ENCODE measurements at places on chromosomes 11 and 22.

- DNase-seq, result peak; percentile 24
Observed at GRCh38 chr11:96314326-96315020, 28.5 kb downstream of the MAML2 start.

GRCh38 chr11:18050848-18051247 is 4.8 kb upstream of the TPH1 start:
- no peak for DNase-seq

GRCh38 chr11:363948-364761 is 5.1 kb upstream of the B4GALNT4 start:
- DNase-seq, result no peak

GRCh38 chr11:62555464-62556107 is 9.0 kb upstream of the AHNAK start:
- peak; percentile 61 for DNase-seq

- DNase-seq, result peak; percentile 94
Observed at GRCh38 chr22:41468381-41469217, at the start of the genes ACO2 and PHF5A. TSS of gene ACO2 (plus strand) at chr22:41469117. CDS start at chr22:41469147, 30 bp downstream. TSS of gene PHF5A (minus strand) at chr22:41468692. CDS start at chr22:41468653, 39 bp downstream.

DNA sequence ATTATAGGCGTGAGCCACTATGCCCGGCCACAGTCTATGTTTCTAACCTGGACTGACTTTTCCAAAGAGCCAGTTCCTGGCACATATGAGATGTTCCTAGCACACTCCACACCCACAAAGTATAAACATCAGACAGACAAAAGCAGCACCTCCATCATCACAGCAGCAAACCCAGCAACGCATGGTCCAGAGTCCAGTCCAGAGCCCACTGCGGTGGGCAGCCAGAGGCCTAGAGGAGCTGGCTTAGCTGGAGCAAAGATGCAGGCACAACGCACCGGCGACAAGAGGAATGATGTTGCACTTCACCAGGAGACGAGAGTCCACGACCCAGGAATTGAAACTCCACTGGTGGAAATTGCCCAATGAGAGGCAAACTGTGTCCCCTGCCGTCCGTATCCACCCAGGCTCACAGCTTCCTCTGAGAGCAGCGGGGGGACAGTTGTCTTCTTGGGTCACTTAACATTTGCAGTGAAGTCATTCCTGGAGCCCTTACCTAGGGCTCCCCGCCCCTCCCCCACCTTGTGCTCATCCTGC is 36.6 kb downstream of the RPS6KA4 start:
- no peak for DNase-seq

DNA sequence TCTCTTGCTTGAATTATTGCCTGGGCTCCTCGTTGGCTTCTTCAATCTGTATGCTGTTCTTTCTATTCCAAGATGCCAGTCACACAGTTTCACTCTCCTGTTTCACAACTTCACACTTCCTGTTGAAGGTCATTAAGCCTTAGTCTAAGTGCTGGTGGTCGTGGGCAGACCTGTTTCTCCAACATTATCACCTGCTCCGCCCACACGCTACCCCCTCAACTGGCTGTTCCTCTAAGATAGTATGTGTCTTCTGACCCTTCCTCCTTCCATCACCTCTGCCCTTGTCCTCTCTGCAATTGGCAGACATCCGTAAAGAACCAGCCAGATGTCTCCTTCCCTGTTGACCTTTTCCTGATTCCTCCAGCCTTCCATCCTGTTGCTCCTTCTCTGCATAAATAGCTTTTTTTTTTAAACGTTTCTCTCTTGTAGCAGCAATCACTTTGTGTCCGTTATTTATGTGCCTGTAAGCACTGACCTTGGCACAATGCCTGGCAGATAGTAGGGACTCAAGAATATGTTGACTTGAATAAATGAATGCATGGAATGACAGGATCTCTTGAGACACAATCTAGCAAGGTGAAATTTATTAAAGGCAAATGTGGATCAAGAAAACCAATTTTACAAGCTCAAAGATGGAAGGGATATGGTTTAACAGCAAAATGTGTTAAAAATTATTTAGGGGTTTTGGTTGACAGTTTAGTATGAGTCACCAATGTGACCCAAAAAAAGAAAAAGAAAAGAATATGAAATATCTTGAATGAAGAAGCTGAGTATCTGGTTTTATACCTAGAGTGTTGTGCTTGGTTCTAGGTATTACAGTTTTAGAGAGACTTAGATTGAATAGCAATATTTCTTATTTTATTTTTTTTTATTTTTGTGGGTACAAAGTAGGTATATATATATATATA is 12.6 kb downstream of the DIXDC1 start:
- no peak for DNase-seq

All from DMS 273 treated with DMSO at 0.1 percent for 48 hours (cell line).